Left renal cortex interstitium (tissue), 4 donors: ENCODE measurements at places on chromosomes 2 and 18.

- DNase-seq, result no peak
These were observed 6.1 kb upstream of the DNMT3A start for GRCh38 chr2:25347846-25348245.

- DNase-seq, result no peak
These were observed 6.0 kb downstream of the CTIF start for GRCh38 chr18:48544661-48545415.

DNA sequence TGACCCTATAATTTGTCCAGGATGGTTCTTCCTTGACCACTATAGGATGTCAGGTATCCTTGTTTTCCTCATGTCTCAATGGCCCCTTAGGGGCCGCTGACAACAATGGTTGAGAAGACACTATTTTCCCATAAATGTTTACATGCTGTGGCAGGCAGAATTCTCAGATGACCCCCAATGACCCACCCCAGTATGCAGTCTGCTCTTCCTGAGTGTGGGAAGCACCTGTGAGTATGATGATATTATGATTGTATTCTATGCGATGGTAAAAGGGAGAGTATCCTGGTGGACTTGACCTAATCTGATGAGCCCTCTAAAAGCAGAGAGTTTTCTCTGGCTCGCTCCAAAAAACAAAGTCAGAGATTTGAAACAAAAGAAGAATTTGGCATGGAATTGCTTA is 123.1 kb upstream of the DLX2 start:
- no peak for DNase-seq

GRCh38 chr2:205723179-205723578 is 40.9 kb downstream of the NRP2 start:
- DNase-seq, result no peak

- DNase-seq, result no peak
These were observed 19.9 kb downstream of the PTH2R start for GRCh38 chr2:208426412-208427045.

GRCh38 chr2:23426263-23426905 is 41.4 kb downstream of the KLHL29 start:
- no peak for DNase-seq

GRCh38 chr2:200585730-200586643 is at the start of gene AOX1:
Gene AOX1 (plus strand): TSS chr2:200586014. CDS start chr2:200586109, 95 bp downstream.
- DNase-seq, result peak; percentile 34

- no peak for DNase-seq
These were observed 759.0 kb downstream of the SOCS6 start for GRCh38 chr18:71047882-71048281.

DNA sequence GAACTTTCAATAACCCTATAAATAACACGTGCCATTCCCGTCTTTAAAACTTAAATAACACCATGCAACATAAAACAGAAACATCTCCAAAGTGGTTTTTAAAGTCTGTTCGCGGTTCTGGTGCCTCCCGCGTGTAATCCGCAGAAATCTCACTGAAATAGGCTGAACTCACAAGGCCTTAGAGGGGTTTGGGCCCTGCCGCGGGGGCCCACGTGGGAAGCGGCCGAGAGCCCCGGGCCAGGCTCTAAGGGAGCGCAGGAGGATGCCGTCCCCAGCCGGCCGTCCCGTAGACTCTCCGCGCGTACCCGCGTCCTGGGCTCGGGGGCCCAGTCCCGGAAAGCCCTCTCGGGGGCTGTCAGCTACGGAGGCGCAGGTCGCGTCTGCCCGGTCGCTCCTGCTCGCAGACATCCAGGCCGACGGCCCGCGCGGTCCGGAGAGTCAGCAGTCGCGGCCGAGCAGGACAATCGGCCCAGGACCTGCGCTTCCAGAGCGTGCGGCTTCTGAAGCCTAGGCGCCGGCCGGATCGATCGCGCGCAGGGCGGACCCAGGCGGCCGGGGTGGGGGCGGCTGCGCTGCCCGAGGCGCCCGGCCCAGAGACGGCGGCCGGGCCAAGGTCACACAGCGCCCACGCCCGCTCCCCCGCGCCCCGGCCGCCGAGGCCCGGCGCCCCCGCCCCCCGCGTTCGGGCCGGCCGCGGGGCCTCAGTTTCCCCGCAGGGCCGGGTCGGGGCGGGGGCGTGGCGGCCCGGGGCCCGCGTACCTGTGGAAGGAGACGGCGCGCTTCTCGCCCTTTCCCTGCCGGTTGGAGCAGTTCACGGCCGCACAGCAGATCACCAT is 558 bp downstream of the THAP4 start:
- no peak for DNase-seq

DNA sequence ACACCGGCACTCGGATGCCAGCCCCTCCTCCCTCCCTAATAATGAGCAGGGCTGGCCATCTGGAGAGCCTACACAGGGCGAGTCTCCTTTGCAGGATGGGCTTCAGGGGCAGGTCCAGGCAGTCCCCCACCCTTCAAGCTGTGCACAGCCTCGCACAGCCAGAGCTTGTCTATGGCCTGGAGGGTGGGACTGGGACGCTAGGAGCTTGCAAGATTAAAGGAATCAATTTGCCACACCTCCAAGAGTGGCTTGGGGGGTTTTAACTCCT is 43.9 kb upstream of the OTOF start:
- no peak for DNase-seq

GRCh38 chr18:21194871-21195771 is 46.9 kb upstream of the GREB1L start:
- peak; percentile 36 for DNase-seq

DNA sequence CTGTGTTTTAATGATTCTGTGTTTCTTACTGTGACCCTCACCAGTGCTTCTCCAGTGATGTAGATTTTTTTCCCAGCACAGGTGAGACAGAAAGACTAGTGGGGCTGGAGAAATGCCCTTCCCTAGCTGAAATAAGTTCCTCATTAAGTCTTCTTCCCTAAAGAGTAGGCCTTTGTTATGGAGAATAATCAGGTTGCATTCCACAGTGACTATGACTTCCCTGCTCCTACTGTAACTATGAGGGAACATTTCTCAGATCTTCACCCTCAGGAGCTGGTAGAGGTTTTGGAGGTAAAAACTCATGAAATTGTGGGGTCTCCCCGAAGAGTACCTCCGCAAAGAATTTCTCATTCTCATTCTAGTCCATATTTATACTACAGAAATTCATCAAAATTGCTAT is 286.2 kb downstream of the GRB14 start:
- DNase-seq, result no peak

DNA sequence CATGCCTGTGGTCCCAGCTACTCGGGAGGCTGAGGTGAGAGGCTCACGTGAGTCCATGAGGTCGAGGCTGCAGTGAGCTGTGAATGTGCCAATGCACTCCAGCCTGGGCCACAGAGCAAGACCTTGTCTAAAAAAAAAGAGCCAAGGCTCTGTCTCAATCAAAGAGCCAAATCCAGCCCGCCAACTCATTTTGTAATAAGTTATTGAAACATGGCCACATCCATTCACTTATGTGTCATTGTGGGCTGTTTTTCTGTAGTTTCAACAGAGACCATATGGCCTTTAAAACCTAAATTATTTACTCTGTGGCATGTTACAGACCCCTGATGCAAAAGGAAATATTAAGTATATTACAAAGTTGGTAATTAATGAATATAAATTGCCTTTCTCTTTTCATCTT is 60.8 kb downstream of the GPR39 start:
- no peak for DNase-seq

GRCh38 chr2:7111626-7112025 is 194.4 kb downstream of the RNF144A start:
- no peak for DNase-seq

GRCh38 chr2:239151201-239152131 is 249.4 kb downstream of the HDAC4 start:
- DNase-seq, result no peak

GRCh38 chr2:200966770-200967169 is 3.3 kb upstream of the ORC2 start:
- DNase-seq, result no peak

GRCh38 chr2:74602586-74603281 is 45.4 kb downstream of the M1AP start:
- DNase-seq, result no peak

GRCh38 chr2:160210599-160211138 is 10.6 kb upstream of the ITGB6 start:
- no peak for DNase-seq

GRCh38 chr2:154692927-154693326 is 5.6 kb upstream of the KCNJ3 start:
- no peak for DNase-seq

- DNase-seq, result no peak
These were observed 15.2 kb downstream of the FBXO41 start for GRCh38 chr2:73268830-73269685.

GRCh38 chr2:105990624-105991023 is 203.5 kb downstream of the UXS1 start:
- no peak for DNase-seq

- DNase-seq, result no peak
These were observed 12.7 kb downstream of the ABI2 start for GRCh38 chr2:203340791-203341487.

DNA sequence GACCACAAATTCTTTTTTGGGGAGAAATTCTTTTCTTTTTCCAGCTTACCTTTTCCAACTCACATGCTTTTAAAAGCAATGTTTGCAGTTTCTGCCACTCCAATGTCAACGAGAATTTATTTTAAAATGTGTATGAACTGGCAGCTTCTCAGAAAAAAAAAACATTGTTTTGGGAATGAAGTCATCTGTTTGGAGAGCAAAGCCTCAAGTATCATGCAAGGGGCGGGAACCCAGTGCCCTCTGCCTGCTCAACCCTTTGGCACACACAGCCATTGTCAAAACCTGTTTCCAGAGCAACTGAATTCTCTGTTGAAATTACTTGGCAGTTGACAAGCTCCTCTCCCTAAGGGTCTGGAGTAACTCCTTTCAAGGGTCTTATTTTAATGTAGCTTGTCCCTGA is 128.5 kb downstream of the QPCT start:
- no peak for DNase-seq

DNA sequence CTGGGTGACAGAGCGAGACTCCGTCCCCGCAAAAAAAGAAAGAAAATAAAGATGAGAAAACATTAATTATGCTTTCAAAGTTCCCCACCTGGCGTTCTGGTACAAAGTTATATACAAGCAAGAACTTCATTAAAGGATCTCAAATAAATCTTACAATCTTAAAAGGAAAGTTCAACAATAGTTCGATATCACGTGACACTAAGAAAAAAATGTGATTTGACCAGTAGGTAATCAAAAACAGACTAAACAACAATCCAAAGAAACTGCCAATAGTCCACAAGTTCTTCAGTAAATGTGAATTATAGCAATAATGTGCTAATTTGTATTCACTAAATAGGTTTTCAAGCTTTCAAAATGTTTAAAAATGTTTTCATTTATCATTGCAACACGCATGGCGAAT is 130.4 kb downstream of the NRXN1 start:
- DNase-seq, result no peak

DNA sequence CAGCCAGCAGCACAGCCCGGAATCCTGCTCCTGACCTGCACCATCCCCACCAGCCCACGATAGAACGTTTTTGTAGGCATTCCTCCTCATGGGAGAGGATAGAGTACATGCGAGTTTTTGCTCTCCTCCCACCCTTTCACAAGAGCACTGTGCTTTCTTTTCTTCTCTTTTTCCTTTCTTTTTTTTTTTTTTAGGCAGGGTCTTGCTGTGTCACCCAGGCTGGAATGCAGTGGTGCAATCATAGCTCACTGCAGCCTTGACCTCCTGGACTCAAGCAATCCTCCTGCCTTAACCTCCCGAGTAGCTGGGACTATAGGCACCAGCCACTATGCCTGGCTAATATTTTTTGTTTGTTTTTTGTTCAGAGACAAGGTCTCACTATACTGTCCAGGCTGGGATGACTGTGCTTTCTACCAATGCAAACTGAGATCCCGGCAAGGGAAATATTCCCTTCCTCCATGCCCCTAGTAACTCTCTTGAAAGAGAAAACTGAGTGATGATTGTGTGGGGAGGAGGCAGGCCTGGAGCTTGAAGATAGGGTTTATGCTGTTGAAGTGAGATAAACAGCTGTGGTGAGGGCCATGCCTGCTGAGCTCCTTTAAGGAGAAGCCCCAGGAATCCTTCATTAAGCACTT is 82.6 kb upstream of the TXNDC2 start:
- DNase-seq, result no peak

DNA sequence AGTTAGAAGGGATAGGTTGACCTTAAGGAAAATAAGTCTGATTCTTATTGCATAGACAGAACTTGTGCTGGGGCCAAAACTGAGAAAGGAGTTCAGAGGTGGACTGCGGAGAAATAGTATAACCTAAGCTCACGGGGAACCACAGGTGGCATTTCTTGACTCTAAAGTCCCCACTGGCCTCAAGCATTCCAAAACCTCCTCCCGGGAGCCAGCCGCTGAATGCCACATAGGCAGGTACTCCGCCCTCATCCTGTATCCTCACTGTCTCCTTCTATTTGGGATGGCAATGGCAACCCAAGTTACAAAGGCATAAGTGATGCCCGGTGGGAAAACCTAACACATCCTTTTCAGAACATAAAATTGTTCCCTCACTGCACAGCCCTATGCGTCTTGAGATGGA is 173.0 kb downstream of the SP3 start:
- DNase-seq, result no peak

GRCh38 chr2:223870840-223871611 is 33.6 kb upstream of the AP1S3 start:
- DNase-seq, result no peak

DNA sequence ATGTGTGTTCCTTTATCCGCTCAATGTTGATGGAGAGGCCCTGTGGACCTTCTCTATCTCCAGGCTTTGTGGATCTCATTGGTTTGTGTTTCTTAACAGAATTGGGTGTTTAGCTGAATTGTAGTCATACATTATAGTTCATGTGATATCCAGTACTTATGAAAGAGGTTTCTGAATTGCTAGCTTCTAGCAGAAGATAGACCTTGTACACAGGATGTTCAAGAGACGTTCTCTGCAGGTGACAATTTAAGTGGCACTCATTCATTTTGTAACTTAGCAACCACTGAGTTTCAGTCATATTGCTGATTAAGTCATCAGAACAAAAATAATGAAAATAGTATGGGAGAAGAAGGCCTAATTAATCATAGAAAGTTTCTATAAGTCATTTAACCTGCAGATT is 279.2 kb downstream of the ALPK2 start:
- DNase-seq, result no peak

- no peak for DNase-seq
These were observed 1.8 kb upstream of the SLC19A3 start for GRCh38 chr2:227719641-227720040.

GRCh38 chr2:201152999-201153815 is 29.7 kb upstream of the CASP10 start:
- no peak for DNase-seq

DNA sequence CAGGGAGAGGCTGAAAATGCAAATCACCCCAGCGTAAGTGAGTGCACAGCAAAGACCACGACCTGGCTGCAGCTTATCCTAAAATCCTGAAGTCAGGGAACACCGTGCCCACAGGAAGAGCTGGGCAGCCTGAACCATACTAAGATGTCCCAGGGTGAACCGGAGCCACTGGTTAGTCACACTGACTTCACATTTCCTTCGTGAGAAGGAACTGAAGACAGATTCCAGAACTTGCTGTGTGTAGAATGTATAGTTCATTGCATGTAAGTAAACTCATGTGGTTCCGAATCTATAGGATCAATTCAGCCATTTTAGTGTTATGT is 84.6 kb upstream of the NDUFV2 start:
- DNase-seq, result no peak
